ENCODE measurements at places on chromosomes 5 and 9.

GRCh38 chr5:39080597-39081204, 6.5 kb upstream of the RICTOR start:
- DNase-seq = peak; percentile 25

- DNase-seq = no peak
Measured at GRCh38 chr9:120366644-120367019, 213.3 kb downstream of the CDK5RAP2 start.

DNA sequence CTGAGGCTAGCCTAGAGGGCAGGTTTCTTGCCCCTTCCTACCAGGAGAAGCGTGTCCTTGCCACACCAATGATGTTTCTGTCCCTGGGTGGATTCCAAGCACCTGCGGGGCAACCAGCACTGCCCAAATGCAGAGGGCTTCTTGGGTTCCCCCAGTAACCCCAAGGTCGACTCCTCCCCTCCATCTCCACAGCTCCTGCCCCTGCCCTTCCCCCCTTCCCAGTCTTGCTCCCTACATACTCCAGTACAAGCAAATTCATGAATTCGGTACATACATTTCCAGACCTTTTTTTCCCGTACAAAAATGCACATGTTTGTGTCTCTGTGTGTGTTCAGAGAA, 12.8 kb upstream of the JADE2 start:
- no peak for DNase-seq

GRCh38 chr5:27172693-27173092, 134.3 kb upstream of the CDH9 start:
- DNase-seq = no peak

DNA sequence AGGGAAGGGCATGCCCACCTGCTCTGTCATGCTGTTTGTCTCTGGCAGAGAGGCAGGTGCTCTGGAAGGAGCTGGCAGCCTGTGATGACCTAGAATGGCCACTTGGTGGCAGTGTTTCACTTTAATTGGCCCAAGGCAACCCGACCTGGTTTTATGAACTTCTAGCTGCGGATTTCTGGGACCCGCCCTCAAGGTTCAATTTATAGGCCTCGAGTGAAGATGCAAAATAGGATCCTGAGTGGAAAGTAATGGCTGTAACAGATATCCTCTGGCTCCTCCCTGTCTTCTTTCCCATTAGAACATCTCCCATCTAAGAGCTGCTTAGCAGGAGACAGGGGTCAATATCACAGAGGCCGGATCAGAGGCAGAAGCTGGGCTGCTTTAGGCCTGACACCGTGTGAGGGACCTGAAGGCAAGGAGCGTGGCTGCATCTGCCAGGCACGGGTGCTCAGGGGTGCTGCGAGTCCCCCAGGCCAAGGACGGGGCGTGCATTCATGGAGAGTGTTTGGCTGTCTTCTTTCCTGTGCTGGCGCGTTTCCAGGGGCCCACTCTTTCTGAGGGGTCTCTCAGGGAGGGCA, 56.7 kb upstream of the SLC28A3 start:
- DNase-seq = peak; percentile 62

GRCh38 chr9:11702548-11702947, 990.6 kb upstream of the TYRP1 start:
- no peak for DNase-seq

GRCh38 chr9:20030671-20031070, 241.8 kb upstream of the SLC24A2 start:
- no peak for DNase-seq

DNA sequence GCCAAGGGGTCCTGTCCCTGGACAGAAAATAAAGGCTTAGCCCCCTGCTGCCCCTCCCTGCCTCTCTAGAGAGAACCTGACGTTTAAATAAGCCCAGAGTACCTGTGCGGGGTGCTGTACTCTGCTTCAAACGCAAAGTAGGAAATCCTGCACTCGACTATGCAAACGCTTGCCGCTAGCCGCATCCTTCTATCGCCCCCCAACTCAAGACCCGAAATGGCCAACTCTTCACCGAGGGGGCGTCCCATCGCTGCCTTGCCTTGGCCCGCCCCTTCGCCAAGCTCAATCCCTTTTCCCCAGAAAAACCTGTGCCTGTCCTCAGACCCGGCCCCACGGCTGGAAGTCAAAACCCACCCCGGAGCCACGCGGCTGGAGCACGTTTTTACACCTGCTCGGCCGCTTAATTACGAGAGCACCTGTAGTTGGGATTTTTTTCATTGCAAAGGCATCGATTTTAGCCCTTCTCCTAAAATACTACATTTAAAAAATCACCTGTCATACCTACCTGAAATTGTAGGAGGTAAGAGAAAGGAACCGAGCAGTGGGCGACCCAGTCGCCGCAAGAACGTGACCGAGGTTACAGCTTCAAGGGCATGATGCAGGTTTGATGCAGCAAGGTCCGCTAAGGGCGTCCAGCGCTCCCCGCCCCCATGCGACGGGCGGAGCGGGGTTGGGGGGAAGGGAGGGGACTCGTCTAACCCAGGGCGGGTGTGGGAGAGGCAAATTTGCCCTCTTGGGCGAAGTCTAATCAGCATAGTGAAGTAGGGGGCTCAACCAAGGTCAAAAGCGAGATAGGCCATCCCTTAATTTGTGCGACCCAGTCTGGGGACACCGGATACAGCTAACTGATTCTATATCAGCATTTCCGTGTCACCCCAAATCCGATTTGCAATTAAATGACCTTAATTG, 3.5 kb downstream of the ELAVL2 start:
- no peak for DNase-seq

DNA sequence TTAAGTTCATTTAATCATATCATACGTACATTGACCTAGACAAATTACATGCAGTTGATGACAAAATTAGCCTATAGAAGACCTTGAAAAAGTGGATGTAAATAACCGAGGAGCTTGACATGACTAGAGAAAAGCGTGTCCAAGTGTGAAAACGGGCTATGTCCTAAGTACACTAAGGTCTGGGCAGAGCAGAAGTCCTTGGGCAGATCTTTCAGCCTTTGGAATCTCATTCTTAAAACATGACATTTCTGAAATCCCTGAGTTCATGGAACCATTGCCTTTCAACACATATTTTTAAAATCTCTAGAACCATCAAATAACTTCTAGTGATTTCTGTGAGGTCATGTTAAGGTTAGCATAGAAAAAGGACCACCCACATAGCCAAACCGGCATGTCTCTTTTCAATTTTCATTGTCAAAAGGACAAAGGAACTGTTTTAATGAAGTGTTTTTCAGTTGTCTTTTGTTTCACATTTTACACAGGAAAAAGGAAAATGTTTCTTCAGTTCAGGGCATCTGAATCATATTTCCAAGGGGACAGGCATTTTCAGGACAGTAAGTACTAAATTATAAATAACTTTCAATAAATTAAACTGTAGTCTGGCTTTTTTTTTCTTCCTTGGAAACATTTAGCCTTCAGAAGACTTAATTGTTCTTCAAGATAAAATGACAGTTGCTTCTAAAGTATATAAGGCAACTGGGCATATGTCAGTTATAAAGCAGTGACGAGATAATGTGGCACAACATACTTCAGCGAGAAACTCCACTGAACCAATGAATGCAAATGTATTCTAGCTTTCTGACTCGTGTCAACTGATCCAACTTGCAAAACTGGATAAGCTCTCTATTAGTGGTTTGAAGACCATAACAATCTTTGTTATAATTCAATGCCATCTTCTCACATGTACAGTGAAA, 416.8 kb downstream of the NFIB start:
- no peak for DNase-seq

DNA sequence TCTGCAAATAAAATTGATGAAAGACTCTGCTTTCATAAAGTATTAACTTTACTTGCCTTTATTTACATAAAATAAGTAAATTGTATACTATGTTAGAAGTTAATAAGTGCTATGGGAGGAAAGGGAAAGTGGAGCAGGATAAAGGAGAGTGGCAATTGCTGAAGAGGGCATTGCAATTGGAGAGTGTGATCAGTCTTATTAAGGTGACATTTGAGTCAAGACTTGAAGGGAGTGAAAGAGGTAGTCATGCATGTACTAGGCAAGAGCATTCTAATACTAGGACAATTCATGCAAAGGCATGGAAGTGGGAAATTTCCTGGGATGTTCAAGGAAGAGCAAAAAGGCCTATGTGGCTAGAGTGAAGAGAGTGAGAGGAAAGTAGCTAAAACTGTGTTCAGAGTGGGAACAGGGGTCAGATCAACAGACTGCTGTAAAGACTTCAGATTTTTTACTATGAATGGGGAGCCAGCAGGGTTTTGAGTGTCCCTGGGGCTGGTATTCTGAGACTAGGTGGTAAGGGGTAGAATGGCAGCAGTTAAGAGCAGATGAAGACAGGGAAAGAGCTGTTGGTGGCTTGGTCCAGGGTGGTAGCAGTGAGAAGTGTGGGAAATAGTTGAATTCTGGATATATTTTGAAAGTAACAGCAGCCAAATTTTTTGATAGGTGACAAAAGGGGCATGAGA, 182.3 kb upstream of the RIOK2 start:
- no peak for DNase-seq

GRCh38 chr5:42631241-42631640, 125.4 kb upstream of the CCDC152 start:
- no peak for DNase-seq

- DNase-seq = no peak
Measured at GRCh38 chr5:1278216-1278615, 16.7 kb downstream of the TERT start.

DNA sequence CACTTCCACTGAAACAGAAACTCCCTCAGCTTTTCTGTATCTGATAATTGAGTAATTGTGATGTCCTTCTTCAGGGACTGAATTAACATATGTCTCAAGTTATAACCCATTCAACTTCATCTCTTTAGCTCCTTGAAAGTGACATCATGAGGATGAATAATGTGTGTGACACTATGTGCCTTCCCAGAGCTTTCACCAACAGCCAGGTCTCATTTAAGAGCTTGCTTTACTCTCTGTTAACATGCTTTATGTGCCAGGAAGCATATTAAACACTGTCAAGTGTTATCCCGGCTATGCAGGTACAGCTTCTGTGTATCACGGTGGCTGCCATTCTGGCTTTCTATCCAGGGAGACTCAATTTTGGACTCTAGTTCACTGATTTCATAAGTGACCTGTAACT, 799.9 kb downstream of the CDH12 start:
- no peak for DNase-seq

DNA sequence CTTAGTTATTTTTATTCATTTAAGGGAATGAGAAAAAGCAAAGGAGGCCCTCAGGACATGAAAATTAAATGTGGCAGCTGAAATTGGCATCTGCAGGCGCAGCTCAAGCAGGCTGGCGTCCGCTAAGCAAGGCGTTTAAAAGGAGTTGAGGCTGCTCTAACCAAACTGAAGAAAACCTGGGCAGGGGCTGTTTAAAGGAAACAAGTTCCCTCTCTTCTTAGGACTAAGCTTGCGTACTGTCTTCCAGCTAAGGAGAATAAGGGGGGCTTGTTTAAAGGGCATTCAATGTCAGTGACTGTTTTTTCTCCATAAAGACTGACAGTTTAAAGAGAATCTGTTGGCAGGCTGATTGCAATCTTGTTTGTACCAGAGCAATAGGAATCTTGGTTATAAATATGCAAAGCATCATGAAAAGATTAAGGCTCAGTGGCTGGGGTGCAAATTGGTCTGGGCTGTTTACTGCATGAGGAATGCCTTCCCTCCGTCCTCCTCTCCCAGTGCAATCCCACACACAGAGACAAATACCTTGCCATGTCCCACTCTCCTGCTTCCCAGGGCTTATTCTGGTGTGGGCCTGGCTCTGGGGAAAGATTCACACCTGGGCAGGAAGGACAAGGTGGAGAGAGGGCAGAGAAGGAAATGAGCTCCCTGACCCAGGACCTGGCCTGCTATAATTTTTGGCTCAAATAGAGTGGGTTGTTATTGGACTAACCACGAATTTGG, 85.9 kb upstream of the LIFR start:
- no peak for DNase-seq

GRCh38 chr5:2128686-2129355, 246.1 kb upstream of the IRX4 start:
- DNase-seq = no peak

DNA sequence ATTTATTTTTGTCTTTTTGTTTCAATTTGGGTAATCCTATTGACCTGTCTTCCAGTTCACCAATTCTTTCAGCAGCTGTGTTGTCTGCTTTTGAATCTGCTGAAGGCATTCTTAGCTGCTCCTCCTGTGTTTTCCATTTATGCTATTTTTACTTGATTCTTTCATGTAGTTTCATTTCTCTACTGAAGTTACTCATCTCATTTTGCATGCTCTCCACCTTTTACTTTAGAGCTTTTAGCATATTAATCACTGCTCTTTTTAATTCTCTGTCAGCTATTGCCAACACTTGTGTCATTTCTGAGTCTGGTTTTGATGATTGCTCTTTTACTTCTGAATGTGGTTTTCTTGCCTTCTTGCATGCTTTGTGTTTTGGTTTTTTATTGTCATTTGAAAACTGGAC, 496.0 kb upstream of the CLINT1 start:
- DNase-seq = no peak

- DNase-seq = no peak
Measured at GRCh38 chr5:43303242-43303641, 10.0 kb downstream of the HMGCS1 start.

- DNase-seq = no peak
Measured at GRCh38 chr9:79430619-79431018, 141.1 kb upstream of the TLE4 start.

GRCh38 chr5:143758015-143758414, 53.9 kb upstream of the HMHB1 start:
- DNase-seq = no peak

- DNase-seq = no peak
Measured at GRCh38 chr9:109969573-109970237, 189.7 kb downstream of the PALM2AKAP2 start.

DNA sequence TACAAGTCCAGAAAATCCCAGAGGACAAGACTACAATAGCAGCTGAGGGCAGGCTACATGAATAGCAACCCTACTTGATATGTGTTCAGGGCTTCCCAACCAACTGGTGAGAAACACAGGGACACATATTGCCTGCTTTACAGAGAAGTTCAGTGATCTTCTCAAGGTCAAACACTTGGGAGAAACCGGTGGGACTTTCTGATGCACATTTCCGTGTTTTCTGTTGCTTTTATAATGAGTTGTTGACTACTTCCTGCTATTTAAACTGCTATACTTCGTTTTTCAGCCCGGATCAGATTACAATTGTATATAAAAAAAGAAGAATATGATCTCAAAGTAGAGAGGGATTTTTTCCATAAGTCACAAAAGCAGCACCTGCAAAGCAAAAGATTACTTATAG, 175.1 kb downstream of the SNX18 start:
- no peak for DNase-seq

GRCh38 chr9:36337002-36337401, 63.1 kb downstream of the RNF38 start:
- no peak for DNase-seq

DNA sequence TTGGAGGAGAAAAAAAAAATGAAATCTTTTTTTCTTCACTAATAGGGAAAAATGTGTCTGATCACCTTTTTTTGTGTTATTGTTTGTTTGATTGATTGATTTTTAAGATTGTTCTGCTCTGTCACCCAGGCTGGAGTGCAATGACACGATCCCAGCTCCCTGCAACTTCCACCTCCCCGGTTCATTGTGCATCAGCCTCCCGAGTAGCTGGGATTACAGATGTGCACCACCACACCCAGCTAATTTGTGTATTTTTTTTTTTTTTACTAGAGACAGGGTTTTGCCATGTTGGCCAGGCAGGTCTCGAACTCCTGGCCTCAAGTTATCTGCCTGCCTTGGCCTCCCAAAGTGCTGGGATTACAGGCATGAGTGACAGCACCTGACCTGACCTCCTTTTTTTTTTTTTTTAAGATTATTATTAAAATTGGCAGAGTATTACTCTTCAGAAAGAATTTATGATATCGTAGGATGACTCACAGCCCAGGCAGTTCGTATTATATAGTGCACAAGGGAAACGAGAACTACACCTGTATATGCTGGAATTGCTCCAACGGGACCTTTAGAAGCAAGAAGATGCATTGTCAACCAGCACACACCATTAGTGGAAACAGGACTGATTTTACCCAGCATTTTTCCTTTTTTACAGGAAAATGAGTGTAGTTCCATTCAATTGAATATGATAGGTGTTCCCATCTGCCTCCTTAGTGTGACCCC, 27.7 kb downstream of the FUBP3 start:
- DNase-seq = no peak
